Naive thymus-derived CD4-positive, alpha-beta T cell (primary cell): ENCODE measurements at places on chromosomes 4 and X. TPM values are rescaled to one million over a fixed set of nuclear protein-coding genes. Genes with fewer than 3 reads are reported as not detected.

DNA sequence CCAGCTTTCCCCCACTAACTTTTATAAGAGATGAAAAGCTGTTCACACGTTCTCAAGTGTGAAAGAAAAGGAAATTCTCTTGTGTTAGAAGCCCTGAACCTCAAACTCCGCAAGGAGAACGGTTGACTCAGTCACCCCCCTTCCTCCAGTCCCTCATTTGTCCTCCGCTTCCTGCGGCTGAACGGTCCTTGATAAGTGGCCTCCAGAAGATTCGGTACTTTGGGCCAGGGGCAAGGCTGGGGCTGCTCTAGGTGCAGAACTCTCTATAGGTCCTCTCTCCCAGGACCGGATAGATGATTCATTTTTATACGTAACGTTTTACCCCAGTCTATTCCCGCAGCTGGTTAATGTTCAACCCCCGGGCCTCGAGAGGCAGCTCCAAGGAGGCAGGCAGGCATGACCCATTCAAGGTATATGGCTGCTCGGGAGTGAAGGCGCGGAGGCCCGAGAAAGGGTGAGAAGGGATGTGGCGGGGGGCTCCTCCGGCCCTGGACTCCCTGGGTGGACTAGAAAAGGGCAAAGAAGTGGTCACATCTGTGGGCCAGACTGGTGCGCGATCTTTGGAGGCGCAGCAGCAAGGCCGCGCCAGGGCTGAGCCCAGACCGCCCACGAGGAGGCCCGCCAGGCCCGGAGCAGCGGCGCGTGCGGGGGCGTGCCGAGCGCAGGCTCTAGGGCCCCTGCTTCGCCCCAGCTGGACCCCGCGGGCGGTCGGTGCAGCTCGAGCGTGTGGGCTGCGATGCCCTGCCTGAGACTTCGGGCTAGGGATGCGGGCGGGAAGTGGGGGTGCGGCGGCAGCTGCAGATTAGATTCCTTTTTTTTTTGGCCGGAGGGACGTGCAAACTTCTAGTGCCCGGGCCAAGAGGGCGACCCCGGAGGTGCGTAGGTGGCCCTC, 11.7 kb downstream of the PITX2 start:
- H3K4me1 ChIP-seq: no peaks in the 10 kb centered on the region
- H3K4me3 ChIP-seq: no peak overlapping the region
- DNase-seq: no peak
- no peak overlapping the region for H3K27ac ChIP-seq

DNA sequence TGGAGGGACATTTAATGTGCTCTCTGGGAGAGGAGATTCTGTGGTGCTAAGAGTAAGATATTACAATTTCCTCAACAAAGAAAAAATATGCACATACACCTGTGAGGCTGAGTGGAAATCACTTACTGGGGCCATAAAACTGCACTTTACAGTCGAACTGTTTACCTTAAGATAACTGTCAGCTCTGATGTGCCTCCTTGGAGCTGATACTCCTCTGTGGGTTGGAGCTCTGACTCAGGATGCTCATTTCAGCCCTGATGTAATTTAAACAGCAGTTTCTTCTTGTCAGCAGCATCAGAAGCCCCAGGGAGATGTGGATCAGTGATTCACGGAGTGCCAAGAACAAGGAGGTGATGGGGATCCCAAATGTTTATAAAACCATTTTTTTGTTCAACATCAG, 241.9 kb upstream of the SFRP2 start:
- H3K4me3 ChIP-seq: no peak overlapping the region
- DNase-seq: no peak
- H3K27me3 ChIP-seq: no peaks in the 10 kb centered on the region
- H3K27ac ChIP-seq: no peak overlapping the region

DNA sequence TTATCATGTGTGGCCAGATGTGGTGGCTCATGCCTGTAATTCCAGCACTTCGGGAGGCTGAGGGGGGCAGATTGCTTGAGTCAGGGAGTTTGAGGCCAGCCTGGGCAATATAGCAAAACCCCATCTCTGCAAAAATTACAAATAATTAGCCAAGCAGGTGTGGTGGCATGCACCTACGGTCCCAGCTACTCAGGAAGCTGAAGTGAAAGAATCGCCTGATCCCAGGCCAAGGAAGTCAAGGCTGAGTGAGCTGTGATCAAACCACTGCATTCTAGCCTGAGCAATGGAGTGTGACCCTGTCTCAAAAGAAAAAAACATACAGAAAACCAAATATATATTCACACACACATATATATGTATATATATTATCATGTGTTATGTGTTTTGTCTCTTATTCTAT, 15.0 kb downstream of the APELA start:
- no peaks in the 10 kb centered on the region for H3K4me1 ChIP-seq
- DNase-seq: no peak
- H3K36me3 ChIP-seq: no peaks in the 10 kb centered on the region

DNA sequence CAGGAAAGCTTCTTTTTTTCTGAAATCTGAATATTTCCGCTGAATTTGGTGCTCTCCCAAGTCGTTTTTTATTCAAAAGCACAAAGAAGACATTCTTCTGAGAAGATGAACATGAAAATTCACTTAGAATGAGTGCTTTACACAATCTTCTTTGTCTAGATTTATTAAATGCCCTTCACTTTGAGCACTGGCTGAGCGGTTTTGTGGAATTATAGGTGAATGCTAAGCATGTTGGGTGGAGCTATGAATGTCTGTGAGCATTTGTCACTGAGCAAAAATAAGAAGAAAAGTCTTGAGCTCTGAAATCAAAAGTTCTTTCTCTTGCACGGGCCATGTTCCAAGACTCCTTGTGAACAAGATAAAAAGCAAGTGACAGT, 13.1 kb downstream of the GASK1B start:
- no peak for DNase-seq
- no peaks in the 10 kb centered on the region for H3K27me3 ChIP-seq
- no peak overlapping the region for H3K27ac ChIP-seq
- no peaks in the 10 kb centered on the region for H3K36me3 ChIP-seq

The HPSE gene
- 3.8 TPM for polyA plus RNA-seq
